ENCODE measurements at places on chromosomes 11 and 22.
A peak's percentile ranks its signal among the peaks of the same experiment; 100 is the strongest.

DNA sequence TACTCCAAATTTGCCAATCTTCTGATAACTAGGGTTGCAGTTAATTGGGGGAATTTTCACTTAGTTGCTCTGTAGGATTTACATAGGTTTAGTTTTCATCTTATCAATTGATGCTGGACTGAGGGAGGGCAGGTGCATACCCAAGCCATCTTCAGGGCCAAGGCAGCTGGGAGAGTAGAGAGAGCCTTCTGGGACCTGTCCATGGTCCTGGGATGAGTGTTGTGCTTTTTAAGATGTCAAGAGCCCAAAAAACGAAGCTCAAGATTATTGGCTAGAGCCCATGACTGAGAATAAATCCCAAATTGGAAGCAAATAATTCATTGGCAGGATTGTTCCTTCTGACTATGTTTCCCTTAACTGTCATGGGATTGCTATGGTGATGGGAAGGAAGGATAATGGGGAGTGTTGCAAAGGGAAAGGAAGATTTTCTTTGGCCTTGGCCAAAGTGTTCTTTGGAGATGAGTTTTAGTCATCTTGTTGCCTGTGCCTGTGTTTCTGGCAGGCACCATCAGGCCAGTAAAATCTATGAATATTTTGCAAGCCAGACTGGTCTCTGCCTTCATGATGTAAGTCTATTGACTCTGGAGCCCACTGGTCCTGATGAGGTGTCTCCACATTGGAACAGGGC lies 4.5 kb downstream of the SLC22A6 start:
- no peak for DNase-seq

DNA sequence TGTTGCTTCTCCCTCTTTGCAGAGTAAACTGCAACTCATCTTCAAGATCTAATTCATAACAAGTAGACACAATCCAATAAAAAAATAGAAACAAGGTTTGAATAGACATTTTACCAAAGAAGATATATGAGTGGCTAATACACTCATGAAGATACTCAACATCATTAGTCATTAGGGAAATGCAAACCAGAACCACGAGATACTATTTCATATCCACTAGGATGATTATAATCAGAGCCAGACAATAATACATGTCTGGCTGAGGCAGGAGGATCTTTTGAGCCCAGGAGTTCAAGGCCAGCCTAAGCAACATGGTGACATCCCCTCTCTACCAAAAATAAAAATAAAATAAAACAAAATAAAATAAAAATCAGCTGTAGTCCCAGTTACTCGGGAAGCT lies 85.0 kb downstream of the ATG16L2 start:
- no peak for DNase-seq

DNA sequence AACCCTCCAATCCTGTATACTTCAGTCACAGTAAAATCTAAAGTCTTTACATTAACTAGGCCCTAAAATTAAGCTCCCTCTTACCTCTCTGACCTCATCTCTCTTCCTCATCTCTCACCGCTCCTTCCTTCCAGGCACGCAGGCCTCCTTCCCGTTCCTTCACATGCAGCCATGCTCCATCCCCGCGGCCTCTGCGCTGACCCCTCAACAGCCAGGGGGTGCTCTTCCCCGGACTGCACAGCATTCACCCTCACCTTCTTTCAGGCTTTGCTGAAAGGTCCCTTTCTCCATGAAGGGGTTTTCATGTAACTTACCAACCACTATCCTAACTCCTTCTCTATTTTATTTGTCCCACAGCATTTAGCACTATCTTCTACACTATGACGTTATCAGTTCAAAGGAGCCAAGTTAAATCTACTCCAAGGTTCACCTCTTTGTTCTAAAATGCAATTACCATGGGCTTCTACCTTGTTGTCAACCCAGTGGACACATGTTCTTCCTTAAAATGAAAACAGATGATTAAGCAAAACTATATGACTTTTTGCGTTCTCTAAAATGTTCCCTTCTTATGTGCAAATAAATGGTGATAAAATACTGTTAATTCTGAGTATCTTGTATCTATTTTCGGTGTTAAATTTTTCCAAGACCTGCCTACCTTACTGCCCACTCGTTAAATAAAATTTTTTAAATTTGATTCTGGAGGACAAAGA lies 57.8 kb upstream of the APOA1 start:
- DNase-seq, result peak; percentile 35

- DNase-seq, result no peak
Measured at GRCh38 chr11:27076121-27076589, 35.5 kb downstream of the BBOX1 start.

GRCh38 chr11:71197096-71197495 lies 55.3 kb downstream of the SHANK2 start:
- no peak for DNase-seq

GRCh38 chr11:76599041-76600013 lies 71.2 kb downstream of the LRRC32 start:
- DNase-seq, result no peak

- no peak for DNase-seq
Measured at GRCh38 chr11:28009388-28009787, 98.6 kb downstream of the KIF18A start.

- peak; percentile 48 for DNase-seq
Measured at GRCh38 chr11:115080923-115081680, 402.8 kb downstream of the NXPE2 start.

DNA sequence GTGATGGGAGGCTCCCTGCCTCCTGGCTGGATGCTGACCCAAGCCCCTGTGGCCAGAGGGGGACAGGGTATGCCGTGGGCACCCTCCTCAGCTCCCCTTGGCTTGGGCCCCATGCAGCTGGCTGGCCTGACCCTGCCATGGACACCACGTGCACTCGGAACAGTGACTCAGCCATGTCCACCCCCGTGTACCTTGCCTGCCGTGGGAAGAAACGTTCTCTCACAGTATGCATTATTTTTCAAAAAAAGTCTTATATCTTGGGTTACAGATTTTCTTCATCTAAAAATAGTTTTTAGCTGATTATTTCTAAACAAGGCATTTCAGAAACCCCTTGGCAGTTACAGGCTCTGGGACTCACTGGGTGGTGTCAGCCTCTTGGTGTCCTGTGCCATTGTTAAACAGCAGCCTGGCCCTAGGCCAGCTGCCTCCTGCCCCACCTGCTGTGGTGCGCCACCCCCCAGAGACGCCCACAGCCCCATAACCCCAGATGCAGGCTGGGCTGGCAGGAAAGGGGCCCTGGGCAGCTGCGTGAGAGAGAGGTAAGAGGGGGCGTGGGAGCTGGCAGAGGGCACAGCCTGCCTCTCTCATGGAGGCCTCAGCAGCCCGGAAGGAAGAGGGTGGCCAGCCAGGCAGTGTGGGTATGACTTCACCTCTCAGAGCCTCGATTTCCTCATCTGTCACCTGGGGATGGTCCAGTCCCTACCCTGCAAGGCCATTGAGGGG lies 99.8 kb downstream of the MORC2 start:
- no peak for DNase-seq

DNA sequence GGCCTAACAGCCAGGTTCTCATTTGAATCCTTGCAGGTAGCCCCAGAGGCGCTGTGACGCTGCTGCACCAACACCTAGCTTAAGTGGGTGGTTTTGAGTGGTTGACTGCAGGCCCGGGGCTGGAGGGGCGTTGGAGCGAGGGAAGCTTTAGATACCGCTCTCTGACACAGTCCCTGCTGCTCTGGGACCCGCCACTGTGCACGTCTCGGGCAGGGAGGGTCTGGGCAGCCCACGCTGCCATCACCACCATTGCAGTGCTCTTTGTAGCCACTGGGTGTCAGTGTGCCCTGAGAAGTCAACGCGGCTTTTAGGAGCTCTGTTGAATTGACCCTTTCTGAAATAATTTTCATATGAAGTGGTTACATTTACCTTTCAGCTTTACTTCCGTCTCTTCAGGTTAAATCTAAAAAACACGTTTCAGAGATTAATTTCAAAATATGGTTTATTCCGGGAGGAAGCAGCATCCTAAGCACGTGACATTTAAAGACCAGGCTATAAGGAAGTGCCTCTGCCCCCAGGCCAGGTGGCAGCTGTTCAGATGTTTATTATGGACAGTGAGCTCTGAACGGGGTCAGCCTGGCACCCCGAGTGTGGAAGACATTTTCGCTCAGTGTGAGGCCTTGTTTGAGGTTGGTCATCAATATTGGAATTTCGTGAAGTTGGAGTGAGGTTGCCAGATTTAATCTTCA lies 30.9 kb upstream of the PARVB start:
- peak; percentile 58 for DNase-seq

GRCh38 chr22:26816726-26817125 lies 159.3 kb downstream of the MIAT start:
- no peak for DNase-seq

GRCh38 chr22:40653361-40653760 lies 16.8 kb upstream of the MRTFA start:
- DNase-seq, result no peak

GRCh38 chr11:73291781-73292524 lies 16.1 kb upstream of the ARHGEF17 start:
- no peak for DNase-seq

DNA sequence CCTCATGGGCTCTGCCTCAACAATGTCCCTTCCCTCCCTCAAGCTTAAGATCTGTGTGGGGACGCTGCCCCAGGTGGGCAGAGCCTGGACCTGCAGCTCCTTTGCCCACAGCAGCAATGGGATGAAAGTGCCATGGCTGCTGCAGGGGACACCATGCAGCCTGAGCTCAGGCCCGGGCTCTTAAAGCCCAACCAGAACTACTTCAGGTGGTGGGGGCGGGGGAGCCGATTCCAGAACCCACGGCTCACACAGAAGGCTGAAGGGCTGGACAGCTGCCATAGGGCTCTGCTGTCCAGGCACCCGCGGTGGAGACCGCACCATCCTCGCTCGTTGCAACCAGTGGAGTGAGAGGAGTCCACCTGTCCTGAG lies 12.5 kb downstream of the CHID1 start:
- peak; percentile 63 for DNase-seq

DNA sequence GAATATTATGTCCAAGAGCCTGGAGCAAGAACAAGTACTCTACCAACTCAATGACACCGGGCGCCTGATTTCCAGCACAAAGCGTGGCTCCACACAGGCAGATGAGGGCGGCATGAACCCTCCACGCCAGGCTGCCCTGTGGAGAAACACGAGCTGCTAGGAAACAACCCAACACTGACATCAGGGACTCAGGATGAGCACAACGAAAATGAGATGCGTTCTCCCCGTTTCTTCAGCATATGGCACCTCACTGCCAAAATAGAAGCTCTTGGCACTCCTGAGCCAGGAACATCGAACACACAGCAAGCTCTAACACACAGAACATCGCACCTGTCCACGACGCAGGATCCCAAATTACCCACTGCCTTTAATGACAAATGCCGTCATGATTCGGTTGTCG lies 68.3 kb downstream of the NCAPD3 start:
- DNase-seq, result no peak

- DNase-seq, result no peak
Measured at GRCh38 chr11:111977146-111978027, 40.2 kb downstream of the DIXDC1 start.

DNA sequence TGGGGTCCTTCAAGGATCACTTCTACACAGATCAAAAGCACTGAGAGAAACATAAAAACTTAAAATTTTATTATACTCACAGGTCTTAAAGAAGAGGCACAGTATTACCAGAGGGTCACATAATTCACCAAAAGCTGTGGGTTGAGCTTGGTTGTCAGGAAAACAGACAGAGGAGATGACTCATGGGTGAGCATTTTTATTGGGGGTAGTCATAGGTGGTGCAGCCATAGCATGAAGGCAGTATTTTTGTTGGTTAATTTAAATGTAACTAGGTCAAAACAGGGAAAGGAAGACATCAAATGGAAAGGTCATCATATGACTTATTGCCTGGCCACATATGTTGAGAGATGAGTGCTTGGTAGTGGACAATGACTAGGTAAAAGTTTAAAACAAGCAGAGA lies 24.2 kb downstream of the OR5B17 start:
- no peak for DNase-seq

GRCh38 chr11:12802418-12803085 lies 128.3 kb downstream of the TEAD1 start:
- DNase-seq, result no peak

DNA sequence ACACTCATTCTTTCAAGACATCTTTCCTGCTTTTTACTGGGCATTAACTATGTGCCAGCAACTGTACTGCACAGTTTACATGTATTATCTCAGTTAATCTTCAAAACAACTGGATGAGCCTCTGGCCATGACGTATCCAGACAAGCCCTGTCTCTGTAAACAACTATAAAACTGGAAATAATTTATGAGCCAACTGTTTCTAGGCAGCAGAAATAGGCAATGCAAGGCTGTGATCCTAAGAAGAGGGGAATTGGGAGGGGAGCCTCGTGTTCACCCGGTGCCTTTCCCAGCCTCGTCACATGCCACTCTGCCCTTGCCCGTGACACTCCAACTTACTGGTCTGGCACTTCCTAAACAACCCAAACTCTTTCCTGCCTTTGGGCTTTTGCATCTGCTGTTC lies 82.8 kb downstream of the FBXO7 start:
- no peak for DNase-seq

DNA sequence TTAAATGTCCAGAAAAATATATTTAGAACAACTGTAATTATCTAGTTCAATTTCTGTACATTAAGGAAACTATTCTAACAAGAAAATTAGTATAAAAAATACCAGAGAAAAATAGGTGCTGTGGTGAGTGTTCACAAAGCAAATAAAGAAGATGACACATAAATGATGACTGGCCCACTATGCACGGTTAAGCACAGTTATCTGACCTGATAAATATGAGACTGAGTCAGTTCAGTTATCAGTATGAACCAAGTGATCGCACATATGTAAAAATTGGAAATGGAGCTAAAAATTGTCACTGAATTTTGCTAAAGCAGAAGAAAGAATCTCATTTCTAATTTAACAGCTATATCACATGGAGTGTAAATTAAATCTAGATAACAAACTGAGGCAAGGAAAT lies 18.8 kb upstream of the MAML2 start:
- no peak for DNase-seq

DNA sequence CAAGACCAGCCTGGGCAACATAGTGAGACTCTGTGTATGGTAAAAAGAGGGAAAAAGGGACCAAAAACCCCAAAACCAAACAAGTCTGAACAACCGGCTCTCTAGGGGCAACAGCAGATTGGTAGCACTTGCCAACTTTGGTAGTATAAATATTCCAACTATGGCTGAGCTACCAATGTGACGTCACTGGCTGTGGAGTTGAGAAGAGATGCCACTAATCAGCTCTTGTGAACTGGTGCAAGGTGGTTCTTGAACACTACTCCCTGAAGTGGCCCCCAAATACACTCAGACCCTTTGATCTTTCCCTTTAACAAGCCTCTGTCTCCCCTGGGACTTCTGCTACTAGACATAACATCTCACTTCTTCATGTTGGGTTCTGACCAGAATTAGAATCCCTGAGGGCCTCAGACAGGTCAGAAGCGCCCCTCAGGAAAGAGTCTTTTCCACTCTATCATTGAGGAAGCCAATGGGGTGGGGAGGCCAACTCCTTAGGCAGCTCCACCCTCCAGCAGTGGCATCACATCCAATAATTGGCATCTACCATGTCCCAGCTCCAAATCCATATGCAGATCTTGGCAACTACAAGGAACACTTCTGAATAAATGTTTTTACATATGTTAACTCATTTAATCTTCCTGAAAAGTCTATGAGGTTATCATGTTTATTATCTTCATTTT lies 49.2 kb downstream of the RPL27A start:
- no peak for DNase-seq

DNA sequence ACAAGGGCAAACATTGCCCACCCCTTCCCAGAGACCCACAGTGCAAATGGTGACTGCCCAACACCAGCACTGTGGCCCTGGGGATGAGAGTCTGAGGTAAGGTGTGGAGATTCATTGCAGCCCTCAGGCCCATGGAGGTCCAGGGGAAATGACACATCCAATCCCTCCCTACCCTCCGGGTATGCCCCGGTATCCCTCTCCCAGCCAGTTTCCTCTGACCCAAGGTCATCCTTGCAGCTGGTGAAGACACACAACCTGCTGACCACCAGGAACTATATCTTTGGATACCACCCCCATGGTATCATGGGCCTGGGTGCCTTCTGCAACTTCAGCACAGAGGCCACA lies 18.9 kb upstream of the UVRAG start:
- DNase-seq, result no peak
